ENCODE measurements at places on chromosomes 2 and 18.

DNA sequence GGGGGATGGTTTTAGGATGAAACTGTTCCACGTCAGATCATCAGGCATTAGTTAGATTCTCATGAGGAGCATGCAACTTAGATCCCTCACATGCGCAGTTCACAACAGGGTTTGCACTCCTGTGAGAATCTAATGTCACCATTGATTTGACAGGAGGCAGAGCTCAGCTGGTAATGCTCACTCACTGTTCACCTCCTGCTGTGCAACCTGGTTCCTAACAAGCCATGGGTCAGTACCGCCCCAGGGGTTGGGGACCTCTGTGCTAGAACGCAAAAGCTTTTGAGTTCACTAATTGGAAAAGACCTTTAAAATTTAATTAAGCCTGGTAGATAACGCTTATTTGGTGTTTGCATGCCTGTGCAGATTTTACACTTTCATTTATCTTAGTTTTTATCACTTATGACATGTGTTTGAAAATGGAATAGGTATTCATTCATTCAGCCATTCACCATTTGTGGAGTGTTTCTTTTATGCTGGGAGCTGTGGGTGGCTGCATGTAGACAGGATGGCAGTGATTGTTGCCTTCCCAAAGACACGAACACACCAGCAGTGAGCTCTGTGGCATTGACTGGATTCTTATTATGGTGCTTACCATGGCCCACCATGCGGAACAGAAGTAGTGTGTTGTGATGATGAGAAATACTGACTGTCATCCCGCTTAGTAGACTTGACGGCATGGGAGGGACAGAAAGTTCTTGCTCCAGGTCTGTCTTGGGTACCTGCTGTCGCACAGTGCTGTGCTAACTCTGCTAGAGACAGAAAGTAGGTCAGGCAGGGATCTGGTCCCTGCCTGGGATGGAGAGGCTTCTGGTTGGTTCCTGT lies 6.4 kb downstream of the RAB31 start:
- H3K27me3 ChIP-seq = peaks cover 59% of the 10 kb centered on the region
- no peaks in the 10 kb centered on the region for H3K36me3 ChIP-seq
- no peak overlapping the region for H3K27ac ChIP-seq

GRCh38 chr2:148493822-148494563 lies 150.6 kb upstream of the EPC2 start:
- H3K36me3 ChIP-seq = no peaks in the 10 kb centered on the region
- H3K27ac ChIP-seq = no peak overlapping the region
- DNase-seq = no peak
- H3K27me3 ChIP-seq = no peaks in the 10 kb centered on the region
- peaks cover 5% of the 10 kb centered on the region for H3K4me1 ChIP-seq

GRCh38 chr2:163736433-163737189 lies 803 bp upstream of the FIGN start:
- peaks cover 3% of the 10 kb centered on the region for H3K4me1 ChIP-seq
- H3K27me3 ChIP-seq = peaks cover 32% of the 10 kb centered on the region
- H3K36me3 ChIP-seq = no peaks in the 10 kb centered on the region
- H3K27ac ChIP-seq = no peak overlapping the region
- DNase-seq = no peak

- H3K27ac ChIP-seq = no peak overlapping the region
- H3K4me3 ChIP-seq = no peak overlapping the region
- no peaks in the 10 kb centered on the region for H3K4me1 ChIP-seq
- no peaks in the 10 kb centered on the region for H3K36me3 ChIP-seq
- DNase-seq = no peak
Observed at GRCh38 chr2:160928854-160929301, 231.3 kb upstream of the TANK start.

DNA sequence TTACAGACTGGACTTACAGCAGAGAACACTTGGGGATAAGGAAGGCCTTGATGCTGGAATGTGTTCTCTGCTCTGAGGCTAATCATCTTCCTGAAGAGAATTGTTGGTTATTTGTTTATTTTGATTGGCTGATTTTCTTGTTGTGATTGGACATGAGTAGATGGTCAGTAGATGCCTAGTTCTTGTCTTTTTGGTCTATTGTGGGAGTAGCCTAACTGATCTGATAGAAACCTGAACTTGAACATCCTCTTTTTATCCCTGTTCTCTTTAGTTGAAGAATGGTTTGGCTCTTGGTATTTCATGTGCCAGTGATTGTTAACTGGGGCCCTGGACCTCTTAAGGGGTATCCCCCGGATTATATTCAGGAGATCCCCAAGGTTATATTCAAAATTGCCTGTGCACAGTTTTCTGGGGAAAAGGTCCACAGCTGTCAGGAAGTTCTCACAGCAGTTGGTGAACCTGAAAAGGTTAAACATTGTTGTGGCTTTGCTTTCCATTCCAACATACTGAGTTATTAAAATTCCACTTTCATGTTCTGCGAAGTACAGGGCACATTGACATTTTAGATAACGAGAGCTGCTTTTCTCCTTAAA lies 13.6 kb downstream of the TWSG1 start:
- H3K27ac ChIP-seq = no peak overlapping the region
- H3K36me3 ChIP-seq = peaks cover 14% of the 10 kb centered on the region
- H3K4me3 ChIP-seq = no peak overlapping the region
- no peaks in the 10 kb centered on the region for H3K27me3 ChIP-seq
